ENCODE measurements at places on chromosomes 16 and 17.

DNA sequence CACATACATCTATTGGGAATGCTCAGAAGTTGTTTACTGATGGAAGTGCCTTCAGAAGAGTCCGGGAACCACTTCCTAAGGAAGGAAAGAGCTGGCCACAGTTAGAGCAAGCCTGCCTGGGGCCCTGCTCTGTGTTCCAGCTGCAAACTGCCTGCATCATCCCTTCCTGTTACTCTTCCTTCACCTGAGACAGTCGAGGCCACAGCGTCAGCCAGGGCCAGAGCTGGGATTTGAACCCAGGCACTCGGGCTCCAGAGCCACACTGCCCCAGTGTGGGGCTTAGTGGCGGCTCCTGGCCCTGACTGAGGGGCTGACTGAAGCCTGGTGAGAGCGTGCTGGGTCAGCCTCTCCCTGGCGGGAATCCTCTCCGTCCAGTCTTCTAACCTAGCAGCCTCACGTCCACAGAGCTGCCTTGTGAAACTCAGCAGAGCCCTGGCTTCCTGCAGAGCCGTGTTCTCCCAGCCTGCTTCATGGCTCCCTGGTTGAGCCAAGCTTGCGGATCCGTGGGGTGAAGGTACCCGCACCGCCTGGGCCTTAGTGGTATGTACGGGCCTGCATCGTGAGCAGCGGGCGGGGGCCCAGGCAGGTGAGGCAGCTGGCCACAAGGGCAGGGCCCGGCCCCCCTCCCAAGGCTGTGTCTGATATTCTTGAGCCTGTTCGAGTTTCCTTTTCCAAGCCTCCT is 4.6 kb upstream of the C17orf99 start:
- DNase-seq: no peak

GRCh38 chr17:9291912-9292560 is 270.7 kb downstream of the NTN1 start:
- peak; percentile 43 for DNase-seq

DNA sequence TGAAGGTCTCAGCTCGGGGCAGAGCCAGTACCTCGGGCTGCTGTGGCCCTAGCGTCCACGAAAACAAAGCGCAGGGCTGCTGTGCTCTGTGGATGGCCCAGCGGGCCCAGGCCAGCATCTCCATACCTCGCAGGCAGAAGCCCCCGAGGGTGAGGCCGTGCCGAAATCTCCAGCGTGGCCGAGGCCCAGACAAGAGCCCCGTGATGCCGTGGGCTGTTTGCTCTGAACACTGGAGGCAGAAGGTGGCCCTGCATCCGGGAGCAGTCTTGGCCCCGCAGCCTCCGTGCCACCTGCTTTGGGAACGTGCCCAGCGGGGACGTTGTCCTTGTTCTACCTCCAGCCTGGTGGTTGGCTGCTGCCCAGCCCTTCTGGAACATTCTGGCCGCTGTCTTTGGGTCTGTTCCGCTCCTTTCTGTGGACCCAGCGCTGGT is 121.4 kb downstream of the BANP start:
- DNase-seq: no peak

DNA sequence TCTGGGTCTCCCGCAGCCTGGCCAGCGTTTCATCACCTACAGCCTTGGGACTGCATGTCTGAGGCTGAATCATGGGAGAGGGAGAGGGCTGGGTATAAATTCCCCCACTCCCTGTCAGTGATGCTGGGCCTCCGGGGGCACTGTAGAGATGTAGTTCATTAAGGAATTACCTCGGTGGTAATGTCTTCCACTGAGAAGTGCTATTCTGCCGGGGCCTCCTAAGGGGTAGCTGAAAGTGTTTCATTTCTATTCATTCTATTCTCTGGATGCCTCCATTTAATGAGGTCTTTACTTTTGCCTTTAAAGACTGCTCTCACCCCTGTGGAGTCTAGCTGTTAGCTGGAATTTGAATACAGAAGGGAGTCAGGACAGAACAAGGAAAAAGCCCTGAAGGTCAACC is 116.4 kb upstream of the HS3ST4 start:
- no peak for DNase-seq

DNA sequence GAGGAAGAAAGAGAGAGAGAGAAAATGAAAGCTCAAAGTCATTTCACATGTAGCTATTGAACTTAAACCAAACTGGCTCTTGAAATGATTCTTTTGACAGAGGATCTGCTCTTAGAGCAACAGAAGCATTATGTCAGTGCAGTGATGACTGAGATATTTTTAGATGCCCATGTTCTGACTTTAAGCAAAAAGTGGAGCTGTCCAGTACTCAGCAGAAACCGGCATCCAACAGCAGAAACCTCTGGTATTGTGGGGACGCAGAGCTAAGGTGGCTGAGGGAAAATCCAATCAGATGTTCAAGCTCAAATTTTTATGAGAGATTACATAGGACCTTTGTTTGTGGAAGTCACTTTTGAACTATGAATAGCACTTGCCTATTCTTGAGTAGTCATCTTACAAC is 69.8 kb upstream of the ANKFN1 start:
- no peak for DNase-seq
